ENCODE measurements at places on chromosomes 6 and 20. TPM values are rescaled to one million over a fixed set of nuclear protein-coding genes. Genes with fewer than 3 reads are reported as not detected.
A peak's percentile ranks its signal among the peaks of the same experiment; 100 is the strongest.

GRCh38 chr6:138246650-138247440, 28.6 kb upstream of the PBOV1 start:
- DNase-seq: no peak
- peaks cover 6% of the 10 kb centered on the region for H3K4me1 ChIP-seq
- no peaks in the 10 kb centered on the region for H3K36me3 ChIP-seq

KIF13A gene
- 21.3 TPM for total RNA-seq

DNA sequence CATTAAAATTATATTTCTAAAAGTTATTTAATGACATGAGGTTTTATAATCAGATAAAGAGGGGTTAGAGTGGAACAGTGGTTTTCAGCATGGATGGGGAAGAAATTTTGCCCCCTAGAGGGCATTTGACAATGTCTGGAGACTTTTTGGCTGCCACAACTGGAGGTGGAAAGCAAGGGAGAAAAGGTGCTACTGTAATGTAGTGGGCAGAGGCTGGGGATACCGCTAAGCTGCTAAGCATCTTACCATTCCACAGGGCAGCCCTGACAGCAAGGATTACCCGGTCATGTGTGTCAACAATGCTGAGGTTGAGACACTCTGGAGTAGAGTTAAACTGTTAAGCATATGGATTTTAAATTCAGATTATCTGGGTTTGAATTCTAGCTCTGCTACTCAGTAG, 52.9 kb upstream of the FABP7 start:
- no peaks in the 10 kb centered on the region for H3K36me3 ChIP-seq
- no peak overlapping the region for H3K27ac ChIP-seq
- DNase-seq: peak; percentile 47
- H3K4me1 ChIP-seq: no peaks in the 10 kb centered on the region
- H3K27me3 ChIP-seq: no peaks in the 10 kb centered on the region

DNA sequence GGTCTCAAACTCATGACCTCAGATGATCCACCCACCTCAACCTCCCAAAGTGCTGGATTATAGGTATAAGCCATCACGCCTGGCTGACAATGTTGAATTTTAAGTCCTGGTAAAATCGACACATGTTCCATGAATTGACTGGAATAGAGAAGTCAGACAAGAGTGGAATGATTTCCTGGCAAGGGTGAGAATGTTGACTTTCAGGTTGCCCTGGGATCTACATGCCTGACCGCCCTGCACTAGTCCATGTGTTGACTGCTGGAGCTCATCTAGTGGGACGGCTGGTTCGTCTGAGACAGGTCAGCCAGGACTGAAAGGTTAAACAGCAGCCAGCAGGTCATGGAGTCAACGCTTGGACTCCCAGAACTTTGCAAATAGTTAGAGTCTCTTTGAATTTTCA, 88.8 kb downstream of the SASH1 start:
- H3K4me3 ChIP-seq: no peak overlapping the region
- no peaks in the 10 kb centered on the region for H3K4me1 ChIP-seq
- no peaks in the 10 kb centered on the region for H3K36me3 ChIP-seq
- H3K27me3 ChIP-seq: no peaks in the 10 kb centered on the region

DLK2 gene
- 1.4 TPM for total RNA-seq

SFT2D1 gene
- total RNA-seq: 32.1 TPM

DNA sequence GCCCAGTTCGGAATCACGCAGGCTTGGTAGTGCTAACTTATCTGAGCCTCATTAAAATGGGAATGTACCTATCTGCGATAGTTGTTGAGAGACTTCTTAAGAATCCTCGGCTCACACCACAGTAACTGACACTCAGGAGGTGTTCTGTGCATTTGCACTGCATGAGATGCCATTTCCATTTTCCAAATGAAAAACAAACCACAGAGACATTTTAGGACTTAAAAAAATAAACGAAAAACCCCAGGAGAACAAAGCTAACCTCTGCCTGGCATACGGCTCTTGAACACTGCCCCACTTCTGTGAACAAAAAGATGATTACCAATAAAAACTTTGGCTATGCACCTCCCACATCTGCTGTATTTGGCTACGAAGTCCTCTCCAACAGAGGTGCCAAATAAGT, 37.6 kb downstream of the BEND3 start:
- DNase-seq: no peak
- no peaks in the 10 kb centered on the region for H3K4me1 ChIP-seq
- H3K36me3 ChIP-seq: no peaks in the 10 kb centered on the region
- no peaks in the 10 kb centered on the region for H3K27me3 ChIP-seq
- no peak overlapping the region for H3K4me3 ChIP-seq
- no peak overlapping the region for H3K27ac ChIP-seq

HLA-DQB1 gene
- total RNA-seq: not detected

TXLNB gene
- not detected for total RNA-seq

DNA sequence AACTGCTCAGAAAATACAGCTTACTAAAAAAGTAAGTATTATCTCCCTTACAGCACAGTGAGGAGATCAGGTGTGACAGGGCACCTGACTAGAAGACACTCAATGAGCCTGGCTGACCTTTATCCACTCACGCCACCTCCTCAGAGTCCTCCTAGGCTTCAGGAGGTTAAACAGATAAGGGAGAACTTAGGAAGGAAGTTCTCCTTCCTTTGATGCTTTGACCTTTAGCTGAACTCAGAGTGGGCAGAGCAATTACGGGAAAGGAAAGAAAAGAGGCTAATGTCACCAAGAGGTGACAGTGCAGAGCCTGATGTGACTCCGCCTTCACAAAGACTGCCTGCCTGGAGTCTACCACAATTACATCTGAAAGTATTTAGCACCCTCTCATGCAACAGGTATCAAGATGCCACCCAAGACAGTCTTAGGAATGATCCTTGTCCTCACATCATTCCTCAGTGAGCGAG, 36.7 kb downstream of the MAN1A1 start:
- H3K27me3 ChIP-seq: no peaks in the 10 kb centered on the region
- H3K27ac ChIP-seq: no peak overlapping the region
- H3K4me1 ChIP-seq: peaks cover 10% of the 10 kb centered on the region

- H3K36me3 ChIP-seq: no peaks in the 10 kb centered on the region
- no peak overlapping the region for H3K27ac ChIP-seq
Measured at GRCh38 chr6:162032620-162033019, 694.9 kb downstream of the PRKN start.

DNA sequence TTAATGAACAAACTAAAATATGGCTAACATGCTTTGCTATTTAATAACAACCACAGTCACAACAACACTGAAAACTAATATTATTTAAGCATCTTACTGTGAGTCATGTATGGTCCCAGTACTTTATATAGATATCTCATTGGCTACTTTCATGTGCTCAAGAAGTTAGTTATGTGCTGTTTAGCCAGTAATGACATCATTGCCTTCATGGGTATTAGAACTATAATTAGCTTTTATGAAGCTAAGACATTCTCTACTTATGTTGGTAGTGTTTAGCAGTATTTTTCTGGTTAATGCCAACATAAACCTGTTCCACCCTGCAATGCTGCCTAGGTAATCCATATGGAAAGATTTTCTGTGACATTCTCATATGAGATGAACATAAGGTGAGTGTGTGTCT, 56.1 kb downstream of the ADGRG6 start:
- H3K4me3 ChIP-seq: no peak overlapping the region
- no peaks in the 10 kb centered on the region for H3K27me3 ChIP-seq
- no peak for DNase-seq
- H3K4me1 ChIP-seq: peaks cover 14% of the 10 kb centered on the region
- H3K27ac ChIP-seq: no peak overlapping the region

GABRR1 gene
- not detected for total RNA-seq

DNA sequence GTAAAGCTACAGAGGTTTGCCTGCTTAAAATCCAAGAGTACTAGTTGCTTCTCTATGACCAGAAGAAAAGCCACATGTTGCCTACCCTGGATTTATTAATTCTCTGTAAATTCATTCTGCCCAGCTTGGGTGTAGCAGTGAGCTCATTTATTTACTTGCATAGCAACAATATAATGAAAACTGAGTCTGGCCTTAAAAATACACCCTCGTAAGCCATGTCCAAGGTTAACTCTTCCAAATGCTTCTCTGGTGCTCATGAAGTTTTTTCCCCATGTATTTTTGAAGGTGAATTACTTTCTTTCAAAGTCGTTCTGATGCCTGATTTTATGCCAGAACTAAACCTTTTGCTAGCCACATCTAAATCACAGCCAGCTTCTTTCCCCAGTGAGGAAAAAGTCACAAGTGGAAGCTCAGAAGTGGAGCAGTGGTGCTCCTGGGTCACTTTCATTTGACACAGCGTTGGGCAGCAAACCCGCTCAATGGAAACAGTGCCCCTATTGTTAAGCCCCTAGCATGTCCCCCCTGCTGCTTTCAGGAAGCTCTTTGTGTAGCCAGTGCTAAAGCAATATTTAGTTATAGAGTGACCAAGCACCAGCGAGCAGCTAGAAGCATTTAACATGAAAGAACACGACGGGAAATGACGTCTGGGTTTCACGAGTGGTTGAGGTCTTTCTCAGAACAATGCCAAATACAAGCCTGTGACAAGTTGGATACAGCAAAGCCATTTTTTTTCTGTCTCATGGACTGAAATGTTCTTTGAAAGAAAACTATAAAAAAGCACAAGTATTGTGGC, 29.8 kb downstream of the NEDD9 start:
- no peak overlapping the region for H3K27ac ChIP-seq
- 0 out of 2 replicates have a peak, but pooled peaks cover 2% of the 10 kb centered on the region for H3K36me3 ChIP-seq
- peaks cover 28% of the 10 kb centered on the region for H3K4me1 ChIP-seq
- no peak for DNase-seq
- H3K4me3 ChIP-seq: no peak overlapping the region
- no peaks in the 10 kb centered on the region for H3K27me3 ChIP-seq

DNA sequence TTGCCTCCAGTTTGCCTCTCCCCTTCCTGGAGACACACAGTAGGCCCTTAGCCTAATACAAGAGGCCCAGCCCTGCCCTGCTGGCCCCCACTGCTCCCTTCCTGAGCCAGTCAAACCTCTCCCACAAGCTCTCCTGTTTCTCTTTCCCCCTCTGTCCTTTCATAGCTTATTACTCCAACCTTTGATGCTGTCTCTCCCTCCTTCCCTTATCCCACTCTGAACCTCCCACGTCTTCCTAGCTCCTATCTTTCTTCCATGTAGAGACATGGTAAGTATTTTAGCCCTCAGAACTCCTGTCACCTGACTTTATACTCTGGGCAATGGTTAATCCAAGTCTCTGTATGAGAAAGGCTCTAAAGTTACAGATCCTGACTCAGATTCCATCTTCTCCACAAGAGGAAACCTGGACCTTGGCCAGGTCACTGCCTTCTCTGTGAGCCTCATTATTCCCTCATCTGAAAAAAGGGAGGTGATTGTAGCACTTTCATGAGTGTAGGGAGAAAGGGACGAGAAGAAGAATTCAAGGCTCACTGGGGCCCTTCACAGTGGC, 6.7 kb downstream of the TGIF2 start:
- H3K4me3 ChIP-seq: no peak overlapping the region
- H3K27me3 ChIP-seq: no peaks in the 10 kb centered on the region
- H3K27ac ChIP-seq: no peak overlapping the region
- H3K4me1 ChIP-seq: peaks cover 19% of the 10 kb centered on the region

DNA sequence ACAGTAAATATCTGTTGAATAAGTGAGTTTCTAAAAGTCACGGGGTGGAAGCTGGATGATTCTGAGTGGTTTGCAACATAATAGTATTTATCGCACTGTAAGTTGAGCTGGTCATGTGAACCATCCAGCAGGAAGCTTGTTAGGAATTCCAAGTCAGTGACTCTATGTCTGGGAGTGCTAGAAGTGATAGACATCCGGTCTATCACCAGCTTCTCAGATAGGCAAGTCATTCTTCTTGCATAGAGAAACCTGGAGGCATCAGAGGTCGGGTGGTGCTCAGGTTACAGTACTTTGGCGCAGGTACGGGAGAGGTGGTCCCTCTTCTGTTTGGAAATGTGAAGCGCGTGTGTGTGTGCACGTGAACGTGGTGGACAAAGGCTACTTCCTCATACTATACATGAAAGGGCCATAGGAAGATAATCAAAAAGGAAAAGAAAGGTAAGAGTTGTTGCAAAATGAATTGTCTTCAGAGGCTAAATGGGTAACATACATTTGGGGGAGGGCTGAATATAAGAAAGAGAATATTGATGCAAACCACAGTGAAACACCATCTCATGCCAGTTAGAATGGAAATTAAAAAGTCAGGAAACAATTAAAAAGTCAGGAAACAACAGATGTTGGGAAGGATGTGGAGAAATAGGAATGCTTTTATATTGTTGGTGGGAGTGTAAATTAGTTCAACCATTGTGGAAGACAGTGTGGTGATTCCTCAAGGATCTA, 299.3 kb upstream of the ZFP64 start:
- DNase-seq: peak; percentile 14
- H3K4me3 ChIP-seq: no peak overlapping the region
- H3K27me3 ChIP-seq: no peaks in the 10 kb centered on the region

IBTK gene
- 20.0 TPM for total RNA-seq

TMEM74B gene
- 18.4 TPM for total RNA-seq

DNA sequence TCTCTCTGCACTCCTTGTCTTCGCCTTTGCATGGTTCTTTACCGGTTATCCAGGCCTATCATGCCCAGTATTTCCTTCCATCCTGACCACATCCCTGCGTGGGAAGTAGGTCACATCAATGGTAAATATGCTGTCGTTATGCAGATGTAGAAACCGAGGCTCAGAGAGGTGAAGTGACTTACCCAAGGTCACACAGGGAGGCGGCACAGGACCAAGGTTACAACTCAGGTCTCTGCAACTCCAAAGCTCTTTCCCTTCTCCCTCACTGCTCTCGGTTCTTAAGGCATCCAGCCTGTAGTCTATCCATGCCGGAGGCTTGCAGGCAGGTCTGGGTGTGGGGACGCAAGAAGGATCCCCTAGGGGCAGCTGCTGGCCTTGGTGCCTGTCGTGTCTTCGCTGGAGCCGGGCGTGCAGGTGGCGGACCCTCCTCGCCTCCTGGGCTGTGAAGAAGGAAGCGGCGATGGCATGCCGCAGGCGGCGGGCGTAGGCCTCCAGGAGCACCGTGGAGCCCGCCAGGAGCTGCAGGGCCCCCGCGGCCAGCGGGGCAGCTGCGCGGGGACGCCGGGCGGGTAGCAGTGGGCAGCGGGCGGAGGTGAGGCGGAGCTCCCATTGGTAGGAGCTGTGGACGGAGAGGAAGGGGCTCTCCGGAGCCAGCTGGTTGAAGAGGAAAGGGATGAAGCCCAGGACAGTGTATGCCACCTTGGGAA, 9.1 kb downstream of the OCSTAMP start:
- peaks cover 76% of the 10 kb centered on the region for H3K27me3 ChIP-seq
- H3K4me1 ChIP-seq: no peaks in the 10 kb centered on the region
- no peak overlapping the region for H3K27ac ChIP-seq
- no peaks in the 10 kb centered on the region for H3K36me3 ChIP-seq
- DNase-seq: no peak
- no peak overlapping the region for H3K4me3 ChIP-seq

DNA sequence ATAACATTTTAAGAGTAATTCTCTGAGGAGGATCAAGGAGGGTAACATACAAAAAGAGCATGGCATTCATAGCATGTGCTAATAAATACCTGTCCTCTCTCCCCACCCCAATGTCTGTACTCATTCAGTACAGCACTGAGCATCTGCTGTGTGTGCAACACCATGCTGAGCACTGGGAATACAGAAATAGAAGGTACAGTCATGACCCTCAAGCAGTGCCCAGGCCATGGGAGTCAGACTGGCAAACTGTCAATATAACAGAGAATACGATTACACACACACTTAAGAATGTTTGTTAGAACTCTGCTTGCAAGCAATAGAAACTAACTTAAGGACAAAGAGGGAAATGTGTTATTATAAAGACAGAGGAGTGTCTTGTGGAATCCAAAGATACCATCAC, 24.7 kb upstream of the ZFAND3 start:
- no peaks in the 10 kb centered on the region for H3K36me3 ChIP-seq
- no peak overlapping the region for H3K27ac ChIP-seq
- no peaks in the 10 kb centered on the region for H3K27me3 ChIP-seq
- peak; percentile 33 for DNase-seq
- H3K4me3 ChIP-seq: no peak overlapping the region
- peaks cover 12% of the 10 kb centered on the region for H3K4me1 ChIP-seq

All from PC-3 (cell line).